Panc1 (cell line): ENCODE measurements at places on chromosomes 1 and 21. TPM values are rescaled to one million over a fixed set of nuclear protein-coding genes. Genes with fewer than 3 reads are reported as not detected.

CFAP126 gene
- total RNA-seq, result not detected

DNA sequence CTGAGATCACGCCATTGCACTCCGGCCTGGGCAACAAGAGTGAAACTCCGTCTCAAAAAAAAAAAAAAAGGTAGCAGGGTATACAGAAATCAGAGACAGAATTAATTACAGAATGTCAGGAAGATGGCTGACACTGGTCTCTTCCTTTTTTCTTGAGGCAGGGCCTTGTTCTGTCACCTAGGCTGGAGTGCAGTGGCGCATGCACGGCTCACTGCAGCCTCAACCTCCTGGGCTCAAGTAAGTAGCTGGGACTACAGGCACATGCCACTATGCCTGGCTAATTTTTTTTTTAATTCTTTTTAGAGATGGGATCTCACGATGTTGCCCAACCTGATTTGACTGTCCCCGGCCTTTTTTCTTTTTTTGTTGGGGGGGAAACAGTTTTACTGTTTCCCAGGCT lies 16.4 kb downstream of the RNU5D-1 start:
- no peak for DNase-seq

DNA sequence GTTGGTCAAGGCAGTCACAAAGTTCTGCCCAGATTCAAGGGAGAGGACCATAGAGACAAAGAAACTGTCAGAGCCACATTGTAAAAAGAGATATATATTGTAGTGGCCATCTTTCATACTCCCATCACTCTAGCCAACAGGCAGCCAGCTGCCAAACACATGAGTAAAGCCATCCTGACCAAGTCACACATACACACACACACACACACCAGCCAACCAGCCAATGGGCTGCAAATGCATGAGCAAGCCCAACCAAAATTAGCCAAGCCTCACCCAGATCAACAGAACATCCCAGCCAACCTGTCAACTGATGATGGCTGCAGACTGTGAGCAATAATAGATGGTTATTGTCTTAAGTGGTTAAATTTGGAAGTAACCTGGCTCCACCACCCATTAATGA lies 120.7 kb downstream of the SEC16B start:
- no peak for DNase-seq

NEGR1 gene
- 2.7 TPM for total RNA-seq

- no peak for DNase-seq
These were observed 133.7 kb upstream of the KCNK1 start for GRCh38 chr1:233480198-233480597.

DNA sequence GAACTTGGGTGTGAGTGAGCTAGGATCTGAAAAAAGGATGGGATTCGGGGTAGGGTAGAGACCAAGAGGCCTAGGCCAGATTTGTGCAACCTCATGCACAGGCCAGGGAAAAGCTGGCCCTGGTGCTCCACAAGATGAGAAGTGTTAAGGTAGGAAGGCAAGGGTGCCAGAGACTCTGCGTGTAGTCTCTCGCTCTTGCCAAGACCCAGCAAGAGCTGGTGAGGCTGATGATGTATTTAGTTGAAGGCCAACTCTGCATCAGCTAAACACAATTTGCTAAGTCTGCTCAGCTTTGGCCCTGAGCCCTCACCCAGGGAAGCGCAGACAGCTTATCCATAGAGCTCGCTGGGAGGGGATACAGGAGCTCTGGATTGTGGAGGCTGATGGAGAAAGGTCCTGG lies 26.6 kb upstream of the SOX13 start:
- no peak for DNase-seq
